ENCODE measurements at places on chromosomes 6 and 20.
A peak's percentile ranks its signal among the peaks of the same experiment; 100 is the strongest.

- DNase-seq = no peak
Observed at GRCh38 chr20:51267679-51268078, 244.8 kb upstream of the KCNG1 start.

DNA sequence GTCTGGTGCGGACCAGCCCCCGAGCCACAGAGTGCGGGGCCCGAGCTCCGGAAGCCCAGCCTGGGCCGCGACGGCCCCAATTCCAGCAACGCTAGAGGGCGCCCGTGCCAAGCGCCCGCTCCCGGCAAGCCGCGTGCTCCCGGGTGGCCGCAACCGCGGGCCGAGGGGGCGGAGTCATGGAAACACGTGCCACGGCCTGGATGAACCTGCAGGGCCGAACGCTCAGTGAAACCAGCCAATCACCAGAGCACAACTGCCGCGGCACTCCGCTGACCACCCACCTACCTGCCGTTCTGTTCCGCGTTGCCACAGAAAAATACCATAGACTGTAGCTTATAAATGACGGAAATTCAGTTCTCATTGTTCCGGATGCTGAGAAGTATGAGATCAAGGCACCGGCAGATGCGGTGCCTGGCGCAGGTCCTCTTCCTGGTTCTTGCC is 85.7 kb upstream of the FOXC1 start:
- peak; percentile 83 for DNase-seq

DNA sequence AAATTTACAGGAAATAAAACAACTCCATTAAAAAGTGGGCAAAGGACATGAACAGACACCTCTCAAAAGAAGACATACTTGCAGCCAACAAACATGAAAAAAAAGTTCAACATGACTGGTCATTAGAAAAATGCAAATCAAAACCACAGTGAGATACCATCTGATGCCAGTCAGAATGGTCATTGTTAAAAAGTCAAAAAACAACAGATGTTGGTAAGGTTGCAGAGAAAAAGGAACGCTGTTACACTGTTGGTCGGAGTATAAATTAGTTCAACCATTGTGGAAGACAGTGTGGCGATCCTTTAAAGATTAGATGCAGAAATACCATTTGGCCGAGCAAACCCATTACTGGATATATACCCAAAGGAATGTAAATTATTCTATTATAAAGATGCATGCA is 858.0 kb upstream of the FLRT3 start:
- DNase-seq = no peak

GRCh38 chr6:20879121-20879520 is 344.9 kb downstream of the CDKAL1 start:
- no peak for DNase-seq

DNA sequence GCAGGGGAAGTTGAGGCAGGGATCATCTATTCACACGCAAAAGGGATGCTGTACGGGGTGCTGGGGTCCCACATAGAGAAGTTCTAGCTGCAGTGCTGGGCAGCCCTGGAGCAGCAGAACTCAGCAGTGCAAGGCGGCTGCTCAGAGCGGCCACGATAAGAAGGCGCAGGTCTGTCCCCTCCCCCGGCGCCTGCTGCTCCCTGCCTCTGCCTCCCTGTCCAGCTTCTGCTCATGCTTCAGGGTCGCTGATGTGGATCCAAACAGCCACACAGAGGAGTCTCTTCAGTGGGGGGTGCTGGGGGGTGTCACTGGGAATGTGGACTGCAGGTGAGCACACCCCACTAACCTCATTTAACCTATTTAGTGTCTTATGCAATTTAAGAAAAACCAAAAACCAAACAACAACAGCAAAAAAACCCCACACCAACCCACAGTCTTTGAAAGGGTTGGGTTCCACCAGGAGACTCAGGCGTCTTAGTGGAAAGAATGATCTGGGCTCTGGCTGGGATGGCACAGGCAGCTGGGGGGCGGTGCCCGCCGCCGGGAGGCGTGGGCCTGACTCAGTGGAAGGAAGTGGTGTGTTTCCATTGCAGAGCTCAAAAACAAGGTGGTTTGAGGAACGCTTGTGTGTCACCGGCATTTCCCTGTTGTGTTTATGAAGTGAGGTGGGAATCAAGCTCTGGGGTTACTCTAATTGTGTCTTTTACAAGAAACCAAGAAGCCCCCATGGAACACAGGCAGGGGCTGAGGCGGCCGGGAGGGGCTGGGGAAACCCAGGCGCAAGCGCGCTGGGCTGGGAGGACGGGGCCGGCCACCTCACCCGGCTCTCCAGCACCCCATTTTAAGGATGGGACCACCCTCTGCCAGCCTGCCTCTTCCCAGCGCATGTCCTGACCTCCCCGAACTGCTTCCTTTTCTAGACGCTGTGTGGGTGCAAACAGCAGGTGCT is 55.1 kb downstream of the IRF4 start:
- no peak for DNase-seq

- DNase-seq = no peak
Observed at GRCh38 chr6:54981647-54982046, 135.1 kb downstream of the FAM83B start.

All from right forelimb (tissue), 1 donor.